ENCODE measurements at places on chromosomes 13 and 19.

GRCh38 chr13:58142952-58143351, 511.4 kb downstream of the PCDH17 start:
- no peak for DNase-seq

GRCh38 chr19:13275016-13275722, 125.0 kb downstream of the IER2 start:
- peak; percentile 33 for DNase-seq

GRCh38 chr19:2426611-2427428, 566 bp downstream of the TIMM13 start:
- DNase-seq = peak; percentile 59

DNA sequence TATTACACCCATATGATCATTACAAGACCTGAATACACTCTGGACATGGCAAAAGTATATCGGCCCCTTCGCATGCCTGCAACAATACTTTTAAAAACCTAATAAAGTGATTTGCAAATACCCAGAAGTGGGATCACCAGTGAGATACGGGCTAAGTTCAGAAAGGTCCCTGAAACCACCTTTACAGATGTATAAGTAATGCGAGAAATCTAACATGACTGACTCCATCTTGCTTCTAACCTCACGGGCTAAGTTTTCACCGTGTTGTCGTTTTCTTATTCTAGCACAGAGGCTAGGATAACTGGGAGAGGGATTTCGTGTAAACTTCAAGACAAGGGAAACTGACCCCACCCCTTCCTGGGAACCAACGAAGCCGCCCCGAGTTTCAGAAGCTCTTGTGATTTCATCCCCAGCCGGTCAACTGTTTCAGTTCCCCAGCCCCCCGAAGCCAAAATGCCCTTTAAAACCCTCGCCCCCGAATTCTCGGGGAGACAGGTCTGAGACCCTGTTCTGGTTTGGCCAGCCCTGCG, 703 bp downstream of the NEK3 start:
- no peak for DNase-seq

DNA sequence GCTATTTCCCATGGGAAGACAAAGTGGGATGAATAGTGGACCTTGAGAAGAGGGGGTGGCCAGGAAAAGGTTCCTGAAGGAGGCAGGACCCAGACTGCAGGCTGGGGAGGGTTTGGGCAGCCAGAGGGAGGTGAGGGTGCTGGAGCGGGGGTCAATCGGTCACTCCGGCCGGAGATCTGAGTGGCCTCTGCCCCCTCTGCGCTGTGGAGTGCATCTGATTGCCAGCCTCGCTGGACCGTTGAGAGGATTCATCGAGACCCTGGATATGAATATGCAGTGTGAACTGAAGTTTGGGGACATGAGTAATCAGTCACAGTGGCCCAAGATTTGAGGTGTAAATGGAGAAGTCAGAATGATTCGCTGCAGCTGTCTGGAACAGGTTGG, 5.5 kb upstream of the ZNF580 start:
- no peak for DNase-seq

DNA sequence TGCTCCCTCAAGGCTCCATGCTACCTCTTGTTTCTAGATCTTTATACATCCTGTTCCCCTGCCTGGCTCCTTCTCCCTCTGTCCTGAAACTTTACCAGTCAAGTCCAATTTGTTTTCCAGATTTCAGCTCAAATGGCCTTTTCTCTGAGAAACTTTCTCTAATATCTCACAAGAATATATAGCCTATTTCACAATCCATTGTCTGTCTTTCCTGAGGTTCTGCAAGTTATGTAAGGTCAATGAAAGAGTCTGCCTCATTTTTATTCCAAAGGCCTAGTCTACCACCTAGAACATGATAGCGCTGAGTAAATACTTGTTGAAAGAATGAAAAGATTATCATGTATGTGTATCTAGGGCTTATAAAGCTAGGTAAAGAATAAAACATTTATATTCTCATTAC, 348.8 kb downstream of the SPRY2 start:
- no peak for DNase-seq

DNA sequence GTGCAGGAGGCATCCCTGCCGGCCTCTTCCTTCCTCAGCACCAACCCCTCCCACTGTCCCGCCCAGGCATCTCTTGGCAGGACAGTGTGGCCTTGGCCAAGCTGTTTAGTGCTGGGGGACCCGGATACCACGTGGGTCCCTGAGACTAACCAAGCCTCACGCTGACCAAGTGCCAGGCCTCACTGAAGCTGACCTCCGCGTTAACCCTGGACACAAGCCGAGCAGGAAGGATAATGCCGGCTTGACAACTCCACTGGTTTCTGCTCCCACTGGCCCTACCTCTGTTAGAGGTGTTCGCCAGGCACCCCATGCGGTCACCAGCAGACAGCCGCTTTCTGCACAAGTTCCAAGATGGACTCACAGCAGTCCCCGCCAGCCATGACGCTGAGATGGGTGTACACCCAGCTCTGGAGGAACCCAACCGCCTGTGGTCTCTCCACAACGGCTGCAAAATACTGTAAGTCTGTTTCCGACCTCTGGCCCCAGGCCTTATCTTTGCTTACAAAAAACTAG, 12.4 kb downstream of the GRTP1 start:
- DNase-seq = peak; percentile 55

DNA sequence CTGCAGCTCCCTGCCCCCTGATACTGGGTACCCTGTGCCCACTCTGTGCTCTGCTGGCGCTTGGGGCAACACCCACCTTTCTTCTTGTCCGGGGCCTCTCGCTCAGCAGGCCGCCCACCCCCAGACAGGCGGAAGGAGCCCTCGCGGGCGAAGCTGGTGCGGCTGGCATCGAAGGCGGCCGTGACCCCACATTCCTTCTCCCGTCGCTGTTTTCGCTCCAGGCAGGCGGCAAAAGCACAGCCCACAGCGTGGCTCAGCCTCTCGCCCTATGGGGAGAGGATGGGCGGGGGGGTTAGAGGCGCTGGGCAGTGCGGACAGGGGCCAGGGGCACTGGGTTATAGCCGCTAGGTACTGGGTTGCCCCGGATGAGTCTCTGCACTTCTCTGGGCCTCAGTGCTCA, 13.3 kb downstream of the NUMBL start:
- DNase-seq = no peak
